ENCODE measurements at places on chromosomes 2 and 18.

DNA sequence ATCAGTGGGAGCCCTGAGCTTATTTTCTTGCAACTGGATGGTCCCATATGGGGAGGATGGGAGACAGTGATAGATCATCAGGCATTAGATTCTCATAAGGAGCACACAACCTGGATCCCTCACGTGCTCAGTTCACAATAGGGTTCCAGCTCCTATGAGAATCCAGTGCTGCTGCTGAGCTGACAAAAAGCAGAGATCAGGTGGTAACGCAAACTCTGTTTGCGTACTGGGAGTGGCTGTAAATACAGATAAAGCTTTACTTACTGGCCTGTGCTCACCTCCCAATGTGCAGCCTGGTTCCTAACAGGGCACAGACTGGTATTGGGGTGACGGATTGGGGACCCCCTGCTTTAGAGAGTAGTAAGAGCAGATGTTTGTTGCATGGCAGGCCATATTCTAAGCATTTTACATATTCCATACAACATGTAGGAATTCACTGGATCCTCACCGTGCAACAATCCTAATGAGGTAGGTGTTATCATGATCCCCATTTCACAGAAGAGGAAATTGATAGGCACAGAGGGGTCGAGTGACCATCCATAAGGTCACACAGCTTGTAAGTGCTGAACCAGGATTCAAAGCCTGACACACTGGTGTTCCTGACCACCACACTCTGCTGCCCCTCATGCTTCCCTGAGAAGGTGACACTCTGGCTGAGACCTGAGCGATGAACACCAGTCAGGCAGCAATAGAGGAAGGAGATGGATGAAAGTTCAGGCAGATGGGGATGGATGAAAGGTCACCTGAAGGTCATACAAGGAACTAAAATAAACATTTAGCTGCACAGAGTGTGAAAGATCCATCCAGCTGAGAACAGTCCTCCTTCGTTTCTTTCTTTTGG is 15.7 kb upstream of the MAT2A start:
- no peak for DNase-seq

DNA sequence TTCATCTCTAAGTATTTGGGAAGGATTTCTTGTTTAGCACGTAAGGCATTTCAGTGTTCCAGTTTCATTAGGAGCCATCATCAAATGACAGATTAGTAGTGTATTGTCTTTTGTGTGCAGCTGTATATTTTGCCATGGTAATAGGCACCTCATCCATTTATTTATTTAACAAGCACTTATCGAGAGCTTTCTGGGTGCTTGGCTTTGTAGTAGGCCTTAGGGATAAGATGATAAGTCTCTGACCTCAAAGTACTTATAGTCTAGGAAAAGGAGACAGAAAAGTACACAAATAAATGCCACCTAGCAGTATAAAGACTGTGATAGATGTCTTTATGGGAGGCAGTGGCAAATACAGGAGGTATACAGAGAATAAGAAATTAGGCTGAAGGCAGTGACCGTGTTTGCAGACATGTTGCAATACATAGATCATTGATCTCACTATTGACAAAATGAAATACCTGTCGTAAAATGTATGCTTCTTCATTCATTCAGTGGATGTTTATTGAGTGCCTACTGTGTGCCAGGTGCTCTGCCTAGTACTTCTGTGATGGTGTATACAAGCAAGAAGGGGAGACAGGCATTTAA is 265.9 kb downstream of the SETBP1 start:
- DNase-seq = no peak

- peak; percentile 56 for DNase-seq
Measured at GRCh38 chr2:207219676-207220501, 54.1 kb upstream of the KLF7 start.

- DNase-seq = no peak
Measured at GRCh38 chr2:70044290-70045040, 42.8 kb upstream of the PCBP1 start.

- peak; percentile 29 for DNase-seq
Measured at GRCh38 chr18:58682429-58683069, 11.3 kb downstream of the MALT1 start.

DNA sequence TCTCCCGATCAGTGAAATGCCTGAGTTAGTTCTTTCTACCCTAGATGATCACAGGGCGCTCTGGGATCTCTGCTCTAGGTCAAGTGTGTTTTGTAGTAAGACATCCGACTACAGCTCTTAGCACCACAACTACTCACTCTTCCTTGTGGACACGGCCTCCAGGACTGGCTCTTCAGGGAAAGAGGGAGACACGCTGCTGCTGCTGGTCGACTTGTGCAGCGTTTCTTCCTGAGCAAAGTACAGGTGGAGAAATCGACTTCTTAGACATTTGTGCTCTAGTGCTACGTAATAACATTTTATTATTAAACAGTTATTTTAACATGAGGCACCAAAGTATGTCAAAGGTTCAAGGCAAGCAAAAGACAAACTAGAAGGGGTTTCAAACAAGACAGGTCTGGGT is 57.0 kb downstream of the PRELID3A start:
- no peak for DNase-seq

- no peak for DNase-seq
Measured at GRCh38 chr2:37154785-37155184, 2.0 kb downstream of the EIF2AK2 start.

GRCh38 chr2:27496357-27497287 is at the start of gene GCKR:
Gene GCKR, plus strand, starts transcription at chr2:27496839. Its CDS starts 66 bp downstream, at chr2:27496905.
- no peak for DNase-seq

- DNase-seq = no peak
Measured at GRCh38 chr2:85810371-85811179, 56.8 kb downstream of the ATOH8 start.

DNA sequence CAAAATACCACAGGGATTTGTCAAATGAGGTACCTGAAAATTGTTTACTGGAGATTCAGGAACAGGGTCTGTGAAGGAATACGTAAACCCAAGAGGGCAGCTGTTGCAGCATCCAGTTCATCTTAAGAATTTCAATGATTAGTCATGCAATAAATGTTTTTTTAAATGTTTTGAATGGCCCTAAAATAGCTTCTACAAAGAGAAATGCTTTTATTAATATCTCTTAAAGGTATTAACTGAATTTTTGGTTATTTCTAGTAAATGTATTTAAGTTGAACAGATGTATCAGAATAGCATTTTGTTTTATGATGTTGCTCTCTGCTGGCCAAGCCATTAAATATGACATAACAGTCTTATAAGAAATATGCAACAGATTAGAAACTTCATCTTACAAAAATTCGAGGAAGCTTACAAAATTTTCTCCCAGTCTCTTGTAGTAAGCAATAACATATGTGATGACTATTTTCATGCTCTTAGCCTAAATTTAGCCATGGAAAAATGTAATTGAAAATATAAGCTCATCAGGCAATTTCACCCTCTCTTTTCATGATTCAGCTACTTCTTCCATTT is 863.9 kb downstream of the SUCLG1 start:
- peak; percentile 20 for DNase-seq

GRCh38 chr18:13871701-13872100 is 43.6 kb downstream of the MC2R start:
- DNase-seq = no peak

- DNase-seq = no peak
Measured at GRCh38 chr2:217419055-217419671, 559.3 kb upstream of the TNP1 start.

- no peak for DNase-seq
Measured at GRCh38 chr2:120999377-121000097, 263.9 kb downstream of the GLI2 start.

DNA sequence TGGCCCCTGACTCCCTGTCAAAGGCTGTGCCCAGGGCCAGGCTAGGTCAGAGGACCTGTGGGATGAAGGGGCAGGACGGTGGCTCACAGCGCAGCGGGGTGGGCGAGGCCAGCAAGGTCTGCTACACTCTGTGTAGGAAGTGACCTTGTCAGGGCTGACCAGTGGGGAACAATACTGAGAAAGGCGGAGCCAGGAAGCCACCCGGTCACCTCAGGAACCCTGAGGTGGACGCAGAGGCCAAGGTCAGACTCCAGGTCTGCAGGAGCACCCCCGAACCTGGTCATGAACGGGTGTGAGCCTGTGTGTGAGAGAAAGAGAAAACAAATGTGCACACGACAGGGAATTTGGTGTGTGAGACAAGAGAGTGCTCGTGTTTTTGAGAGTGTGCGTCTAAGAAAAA is 72.3 kb downstream of the SMAD7 start:
- no peak for DNase-seq

GRCh38 chr2:209160800-209161588 is 262.9 kb upstream of the MAP2 start:
- no peak for DNase-seq

DNA sequence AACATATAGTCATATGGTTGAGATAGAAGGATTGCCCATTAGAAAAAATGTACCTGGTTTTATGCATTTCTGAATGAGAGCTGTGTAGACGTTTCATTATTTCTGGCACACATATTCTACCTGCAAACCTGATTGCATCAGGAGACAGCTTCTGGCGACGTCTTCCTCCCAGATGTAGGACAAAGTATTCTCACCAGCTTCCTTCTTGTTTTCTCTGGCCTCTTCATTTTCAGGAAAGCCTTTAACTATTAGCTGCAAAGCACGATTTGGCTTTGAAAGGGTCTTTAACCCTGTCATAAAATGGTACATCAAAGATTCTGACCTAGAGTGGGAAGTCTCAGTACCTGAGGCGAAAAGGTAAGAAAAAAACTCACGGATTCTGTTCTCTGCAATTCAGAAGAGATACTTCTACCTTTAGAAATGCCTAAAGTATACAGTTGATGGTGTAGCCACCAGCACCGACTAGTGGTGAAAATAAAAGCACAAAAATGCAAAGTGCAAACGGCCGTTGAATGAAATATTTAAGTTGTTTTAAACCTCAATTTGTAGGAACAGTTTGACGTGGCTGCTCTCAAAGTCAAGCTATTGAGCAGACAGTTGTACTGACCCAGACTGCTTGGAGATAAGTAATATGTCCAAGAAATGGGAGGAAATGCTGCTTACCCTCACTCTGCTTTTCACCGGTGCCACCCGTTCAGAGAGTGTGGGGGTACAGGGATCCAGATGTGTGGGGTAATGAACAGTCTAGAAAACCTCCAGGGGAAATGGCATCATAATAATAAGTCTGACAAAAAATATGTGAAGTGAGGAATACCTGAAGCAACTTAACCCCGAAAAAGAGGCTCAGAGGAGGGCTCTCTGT is 20.2 kb downstream of the IL18RAP start:
- peak; percentile 13 for DNase-seq

- DNase-seq = no peak
Measured at GRCh38 chr2:236117861-236118269, 50.3 kb downstream of the GBX2 start.

- no peak for DNase-seq
Measured at GRCh38 chr18:79947054-79947755, 4.2 kb downstream of the SLC66A2 start.

- DNase-seq = no peak
Measured at GRCh38 chr2:206531996-206532543, 88.7 kb downstream of the ADAM23 start.

GRCh38 chr2:54924121-54924520 is 126.1 kb downstream of the RTN4 start:
- DNase-seq = no peak

GRCh38 chr18:9619990-9620389 is 5.6 kb upstream of the PPP4R1 start:
- no peak for DNase-seq

DNA sequence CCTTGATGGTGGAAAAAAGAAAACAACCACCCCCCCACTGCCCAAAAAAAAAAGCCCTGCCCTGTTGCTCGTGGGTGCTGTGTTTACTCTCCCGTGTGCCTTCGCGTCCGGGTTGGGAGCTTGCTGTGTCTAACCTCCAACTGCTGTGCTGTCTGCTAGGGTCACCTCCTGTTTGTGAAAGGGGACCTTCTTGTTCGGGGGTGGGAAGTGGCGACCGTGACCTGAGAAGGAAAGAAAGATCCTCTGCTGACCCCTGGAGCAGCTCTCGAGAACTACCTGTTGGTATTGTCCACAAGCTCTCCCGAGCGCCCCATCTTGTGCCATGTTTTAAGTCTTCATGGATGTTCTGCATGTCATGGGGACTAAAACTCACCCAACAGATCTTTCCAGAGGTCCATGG is 28.0 kb downstream of the MAL start:
- DNase-seq = no peak

DNA sequence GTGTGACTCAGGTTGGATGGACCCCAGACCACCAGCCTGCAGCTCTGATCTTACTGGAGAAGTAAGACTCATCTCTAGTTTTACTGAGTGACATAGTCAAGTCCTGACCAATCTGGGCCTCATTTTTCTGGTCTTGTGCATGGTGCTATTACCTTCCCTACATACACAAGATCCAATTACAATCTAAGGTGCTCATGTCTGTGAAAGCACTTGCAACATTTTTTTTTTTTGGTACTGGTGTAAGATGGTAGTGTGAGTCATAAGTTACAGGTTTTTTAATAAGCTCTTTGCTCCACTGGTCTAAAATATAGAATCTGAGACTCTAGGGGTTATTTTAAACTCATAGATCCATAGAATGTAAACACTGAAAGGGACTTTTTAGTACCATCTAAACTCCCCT is 117.3 kb upstream of the EFEMP1 start:
- no peak for DNase-seq

GRCh38 chr2:107380912-107381311 is 445.8 kb upstream of the RGPD4 start:
- DNase-seq = no peak

DNA sequence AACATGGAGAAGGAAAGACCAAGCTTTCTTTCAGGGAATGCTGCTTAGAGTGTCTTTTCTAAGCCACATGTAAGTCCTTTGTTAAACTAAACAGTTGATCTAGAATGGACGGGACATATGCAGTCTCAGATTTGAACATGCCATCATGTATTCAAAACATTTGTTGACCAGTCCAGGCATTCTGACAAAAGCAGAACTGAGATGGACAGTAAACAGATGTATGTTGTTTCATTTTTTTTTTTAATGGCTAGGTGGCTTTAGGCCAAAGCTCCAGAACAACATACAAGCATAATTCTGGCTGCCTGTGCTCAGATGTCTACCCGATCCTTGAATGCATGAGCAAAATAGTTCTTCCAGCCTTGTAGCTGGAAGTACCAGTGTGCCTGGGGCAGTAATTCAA is 1211.4 kb upstream of the FAM98A start:
- no peak for DNase-seq

GRCh38 chr18:69830189-69830588 is 117.5 kb downstream of the CD226 start:
- DNase-seq = no peak

DNA sequence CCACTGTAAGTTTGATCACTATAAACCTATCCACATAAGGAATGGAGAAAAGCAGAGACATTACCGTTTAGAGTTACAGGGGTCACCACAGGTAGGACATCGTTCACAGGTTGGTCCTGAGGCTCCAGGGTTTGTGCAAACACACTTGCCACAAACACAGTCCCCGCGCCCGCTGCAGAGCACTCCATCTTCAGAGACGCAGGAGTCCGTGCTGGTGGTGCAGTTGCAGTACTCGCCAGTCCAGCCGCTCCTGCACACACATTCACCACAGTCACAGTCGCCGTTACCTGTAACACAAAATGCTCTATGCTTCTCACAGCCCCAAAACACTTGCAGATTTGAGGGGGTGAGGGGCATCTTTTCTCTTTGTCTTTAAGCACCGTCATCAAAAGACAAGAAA is 63.9 kb upstream of the PLA2R1 start:
- DNase-seq = no peak

- DNase-seq = no peak
Measured at GRCh38 chr2:134466141-134466540, 212.3 kb downstream of the MGAT5 start.

All from amniotic stem cell (primary cell).